Keratinocyte (primary cell): ENCODE measurements at places on chromosomes 6 and 20.

DNA sequence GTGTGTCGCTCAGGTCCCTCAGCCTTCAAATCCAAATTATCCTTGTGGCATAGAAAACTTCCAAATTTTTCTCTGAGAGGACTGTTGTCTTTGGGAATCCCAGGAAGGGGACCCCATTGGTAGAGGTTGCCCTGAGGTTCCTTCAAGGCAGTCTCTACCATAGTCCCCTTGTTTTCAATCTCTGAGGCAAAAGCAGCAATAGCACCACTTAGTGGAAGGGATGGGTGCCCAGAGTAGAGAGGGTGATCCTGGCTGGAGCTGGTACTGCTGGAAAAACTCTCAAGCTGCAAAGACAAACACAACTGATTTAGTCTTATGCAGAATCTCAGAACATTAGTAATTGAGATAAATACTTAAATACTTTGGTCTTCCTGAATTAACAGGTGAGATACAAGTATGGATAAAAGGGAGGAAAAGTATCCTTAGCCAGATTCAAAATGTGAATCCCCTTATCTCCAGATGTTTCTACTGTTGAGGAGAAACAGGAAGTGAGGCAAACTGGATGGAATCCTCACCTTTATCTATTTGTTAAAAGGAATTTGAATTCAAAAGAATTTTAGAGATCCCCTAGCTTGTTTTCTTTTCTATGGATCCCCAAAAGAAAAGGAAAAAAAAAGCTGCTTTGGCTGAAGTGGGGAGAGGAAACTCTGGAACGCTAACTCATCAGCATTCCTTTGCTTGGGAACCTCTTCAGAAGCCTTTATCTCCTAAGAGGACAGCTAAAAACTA, 13.4 kb downstream of the ZNF318 start:
- no peak for DNase-seq

DNA sequence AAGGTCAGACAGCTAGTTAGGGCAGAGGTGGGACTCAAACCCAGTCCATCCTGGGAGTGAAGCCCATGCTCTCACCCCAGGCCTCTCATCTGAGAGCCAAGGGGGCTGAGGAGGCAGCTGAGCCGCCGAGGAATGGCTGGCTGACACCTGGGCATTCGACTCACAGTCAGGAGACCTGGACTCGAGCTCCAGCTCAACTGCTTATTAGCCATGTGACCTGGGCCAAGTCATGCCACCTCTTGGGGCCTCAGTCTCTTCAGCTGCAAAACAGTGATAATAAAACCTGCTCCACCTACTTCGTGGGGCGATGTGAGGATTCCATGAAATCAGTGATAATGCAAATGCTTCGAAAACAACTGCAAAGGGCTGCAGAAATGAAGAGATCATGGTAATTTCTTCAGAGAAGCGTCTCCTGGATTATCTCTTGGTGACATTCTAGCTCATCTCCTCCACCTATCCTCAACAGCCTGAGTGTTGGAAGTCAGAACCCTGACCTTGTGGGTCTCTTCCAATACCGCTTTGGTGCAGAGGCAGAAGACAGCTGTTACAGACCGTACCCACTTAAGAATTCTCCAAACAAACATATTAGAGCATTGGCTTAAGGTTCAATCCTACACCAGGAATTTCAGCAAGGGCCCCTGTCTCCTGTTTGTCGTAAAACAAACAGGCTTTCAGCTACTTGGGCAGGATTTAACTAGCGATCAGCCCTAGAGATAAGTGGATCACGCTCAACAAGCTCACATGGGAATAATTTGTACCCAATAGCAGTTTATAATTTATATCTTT, 60.0 kb upstream of the PIM1 start:
- DNase-seq: no peak

DNA sequence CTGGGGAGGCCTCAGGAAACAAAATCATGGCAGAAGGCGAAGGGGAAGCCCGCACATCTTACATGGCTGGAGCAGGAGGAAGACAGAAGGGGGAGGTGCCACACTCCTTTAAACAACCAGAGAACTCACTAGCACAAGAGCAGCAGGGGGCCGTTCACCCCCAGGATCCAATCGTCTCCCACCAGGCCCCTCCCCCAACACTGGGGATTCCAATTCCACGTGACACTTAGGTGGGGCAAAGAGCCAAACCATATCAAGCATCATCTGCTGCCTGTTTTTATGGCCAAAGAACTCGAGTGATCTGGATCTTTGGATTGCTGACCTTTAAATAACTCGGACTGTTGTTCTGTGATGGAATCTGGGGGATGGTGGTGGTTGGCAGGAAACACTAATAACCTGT, 28.0 kb downstream of the PNLDC1 start:
- no peak for DNase-seq

DNA sequence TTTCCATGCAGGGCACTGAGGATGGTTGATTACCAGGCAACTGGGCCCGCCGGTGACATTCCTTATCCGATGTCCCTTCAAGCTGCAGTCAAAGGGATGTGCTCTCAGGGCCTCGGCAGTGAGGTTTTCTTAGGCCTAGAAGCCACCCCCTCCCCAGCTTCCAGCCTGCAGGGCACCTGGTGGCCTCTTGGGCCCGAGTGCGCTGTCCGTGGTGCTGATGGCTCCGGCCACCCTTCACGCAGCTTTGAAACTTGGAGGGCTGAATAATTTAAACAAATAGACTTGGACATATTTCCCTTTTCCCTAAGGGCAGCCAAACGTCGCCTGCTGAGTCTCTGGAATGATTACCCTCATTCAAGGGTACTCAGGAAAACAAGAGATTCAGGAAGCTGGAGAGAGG, 8.9 kb upstream of the MLN start:
- DNase-seq: no peak

- no peak for DNase-seq
Observed at GRCh38 chr20:25083773-25084625, 2.1 kb upstream of the VSX1 start.

DNA sequence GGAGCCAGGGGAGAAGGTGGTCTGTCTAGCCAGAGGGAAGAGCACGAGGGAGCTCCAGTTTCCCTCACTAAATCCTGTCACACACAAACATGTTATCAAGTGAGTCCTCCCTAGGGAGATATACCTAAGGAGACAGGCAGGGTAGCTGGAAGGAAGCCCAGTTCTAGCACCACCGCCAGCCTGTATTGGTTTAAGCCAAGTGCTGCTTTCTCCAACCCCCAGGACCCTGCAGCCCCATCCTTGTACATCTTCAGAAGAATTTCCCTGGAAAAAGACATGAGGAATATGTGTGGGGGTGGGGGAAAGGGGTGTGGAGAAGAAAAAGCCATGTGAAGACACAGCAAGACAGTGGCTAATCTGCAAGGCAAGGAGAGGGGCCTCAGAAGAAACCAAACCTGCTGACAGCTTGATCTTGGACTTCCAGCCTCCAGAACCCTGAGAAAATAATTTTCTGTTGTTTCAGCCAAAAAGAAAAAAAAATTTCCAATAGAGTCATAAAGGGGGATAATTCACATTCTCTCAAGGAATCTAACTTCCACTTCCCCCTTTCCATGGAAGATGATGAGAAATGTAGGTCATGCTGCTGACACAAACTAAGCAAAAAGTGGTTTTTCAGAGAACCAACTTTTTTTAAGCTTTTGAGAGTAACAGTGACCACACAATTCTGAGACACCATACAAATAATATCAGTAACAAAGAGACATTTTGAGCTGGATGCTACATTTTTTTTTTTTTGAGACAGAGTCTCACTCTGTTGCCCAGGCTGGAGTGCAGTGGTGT, 103.2 kb upstream of the PRDM1 start:
- DNase-seq: no peak

- DNase-seq: no peak
Observed at GRCh38 chr6:30880698-30881252, 3.5 kb upstream of the DDR1 start.

- DNase-seq: no peak
Observed at GRCh38 chr6:38982470-38982869, 66.1 kb upstream of the GLP1R start.

GRCh38 chr6:167980911-167981580, 16.4 kb upstream of the KIF25 start:
- DNase-seq: no peak

DNA sequence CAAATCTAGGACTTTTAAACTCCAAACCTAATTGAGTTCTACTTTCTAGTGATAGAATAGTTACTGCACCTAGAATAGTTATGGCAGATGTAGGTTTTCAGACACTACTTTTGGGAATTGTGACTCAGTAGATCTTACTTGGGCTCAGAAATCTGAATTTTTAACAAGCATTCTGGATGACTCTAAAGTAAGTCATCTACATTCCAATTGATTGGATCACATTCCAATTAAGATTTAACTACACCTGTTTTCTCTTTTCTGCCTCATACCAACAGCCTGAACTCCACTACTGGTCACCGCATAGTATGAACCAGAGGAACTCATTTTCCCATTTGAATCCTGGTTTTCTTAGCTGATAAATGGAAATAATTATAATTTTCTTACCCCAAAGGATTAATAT, 49.5 kb upstream of the TFAP2D start:
- no peak for DNase-seq

- peak; percentile 7 for DNase-seq
Observed at GRCh38 chr20:38893565-38894090, 32.6 kb upstream of the FAM83D start.

DNA sequence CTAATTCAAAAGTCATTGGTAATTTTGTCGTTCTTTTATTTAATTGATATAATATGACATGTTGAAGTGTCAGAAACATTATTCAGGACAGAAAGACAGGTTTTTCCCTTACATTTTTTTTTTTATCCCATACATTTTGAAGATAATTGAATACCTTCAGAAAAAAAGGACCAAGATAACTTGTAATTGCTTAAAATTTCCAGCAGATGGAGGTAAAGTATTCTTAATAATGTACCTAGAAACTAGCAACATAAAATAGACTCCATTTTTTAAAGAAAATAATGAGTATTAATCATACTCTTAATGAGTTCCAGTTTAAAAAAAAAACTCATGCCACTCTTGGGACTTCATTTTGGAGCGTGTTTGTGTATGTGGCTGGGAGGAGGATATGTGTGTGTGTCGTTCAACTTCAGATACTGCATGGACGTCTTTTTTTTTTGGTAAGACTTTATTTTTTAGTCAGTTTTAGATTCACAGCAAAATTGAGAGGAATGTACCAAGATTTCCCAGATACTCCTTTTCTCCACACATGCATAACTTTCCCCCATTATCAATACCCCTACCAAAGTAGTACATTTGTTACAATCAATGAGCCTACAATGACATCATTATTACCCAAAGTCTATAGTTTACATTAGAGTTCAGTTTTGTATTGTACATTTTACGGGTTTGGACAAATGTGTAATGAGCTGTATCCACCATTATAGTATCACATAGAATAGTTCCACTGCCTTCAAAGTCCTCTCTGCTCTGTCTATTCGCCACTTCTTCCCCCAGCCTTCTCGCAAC, 79.4 kb downstream of the ROS1 start:
- DNase-seq: no peak

GRCh38 chr6:5941188-5941587, 65.5 kb downstream of the NRN1 start:
- no peak for DNase-seq

GRCh38 chr6:13761361-13762036, 49.9 kb upstream of the RANBP9 start:
- peak; percentile 30 for DNase-seq

DNA sequence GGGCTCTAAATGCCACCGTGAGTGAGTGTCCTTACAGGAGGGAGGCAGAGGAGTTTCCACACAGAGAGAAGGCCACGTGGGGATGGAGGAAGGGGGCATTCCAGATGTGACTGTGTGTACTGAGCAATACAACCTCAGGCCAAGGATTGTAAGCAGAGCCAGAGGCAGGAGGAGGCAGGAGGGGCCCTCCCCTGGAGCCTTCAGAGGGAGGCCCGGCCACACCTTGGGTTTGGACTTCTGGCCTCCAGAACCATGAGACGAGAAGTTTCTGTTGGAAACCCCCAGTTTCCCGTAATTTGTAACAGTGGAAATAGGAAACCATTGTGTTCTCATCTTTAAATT, 9.3 kb upstream of the KIF25 start:
- DNase-seq: no peak

DNA sequence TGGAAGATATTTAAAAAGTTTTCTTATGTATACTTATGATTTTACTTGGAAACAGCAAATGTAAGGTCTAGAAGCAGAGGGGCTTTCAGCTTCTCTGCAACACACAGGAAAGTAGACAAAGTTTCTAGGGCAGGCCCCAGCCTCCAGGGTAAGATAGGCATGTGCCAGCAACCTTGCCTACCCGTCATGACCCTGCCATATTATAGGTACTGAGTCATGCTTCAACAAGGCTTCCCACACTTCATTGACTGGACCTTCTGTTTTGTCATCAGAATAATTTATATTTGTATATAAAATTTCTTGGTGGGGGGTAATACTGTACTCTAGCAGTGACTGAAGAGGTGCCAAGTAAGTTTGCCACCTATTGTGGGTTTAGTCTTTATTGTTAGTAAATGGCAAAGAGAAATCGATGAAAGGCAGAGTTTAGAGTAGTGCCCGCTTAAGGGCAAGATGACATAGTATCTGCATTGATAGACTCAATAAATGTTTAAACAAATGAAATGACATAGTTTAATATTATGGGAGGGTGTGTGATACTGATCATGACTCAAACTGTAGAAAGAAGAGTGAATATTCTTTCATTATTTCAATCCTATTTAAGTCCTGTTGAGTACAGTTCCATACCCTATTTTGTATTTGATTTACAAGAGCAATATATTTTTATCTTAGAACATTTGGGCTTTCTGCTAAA, 95.6 kb downstream of the JARID2 start:
- DNase-seq: no peak

GRCh38 chr20:47929368-47930115, 144.3 kb upstream of the SULF2 start:
- no peak for DNase-seq
